ENCODE measurements at places on chromosomes 6 and 20.
A peak's percentile ranks its signal among the peaks of the same experiment; 100 is the strongest.

- no peak for DNase-seq
These were observed 46.5 kb upstream of the FRMD1 start for GRCh38 chr6:168125429-168126001.

- no peak for DNase-seq
These were observed 154.0 kb downstream of the LAMP5 start for GRCh38 chr20:9668381-9668780.

DNA sequence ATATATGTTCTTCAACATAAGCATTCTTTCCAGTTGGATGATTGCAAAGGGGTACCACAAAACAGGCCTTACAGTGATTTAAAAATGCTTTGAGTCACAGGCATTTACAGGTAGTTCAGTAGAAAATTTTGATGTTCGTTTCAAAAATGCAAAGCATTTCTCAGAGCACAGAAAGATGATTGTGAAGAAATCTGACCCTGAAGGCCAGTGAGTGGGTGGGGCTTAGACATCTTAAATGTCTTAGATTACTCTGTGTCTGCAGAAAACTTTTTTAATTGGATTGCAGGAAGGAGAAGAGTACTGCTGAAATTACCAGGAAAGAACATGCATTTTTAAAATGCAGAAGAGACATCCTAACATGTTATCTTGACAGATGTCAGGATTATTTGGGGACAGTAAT lies 268.3 kb downstream of the CDKAL1 start:
- DNase-seq, result no peak

- DNase-seq, result no peak
These were observed 273.4 kb downstream of the MEI4 start for GRCh38 chr6:77926198-77926751.

DNA sequence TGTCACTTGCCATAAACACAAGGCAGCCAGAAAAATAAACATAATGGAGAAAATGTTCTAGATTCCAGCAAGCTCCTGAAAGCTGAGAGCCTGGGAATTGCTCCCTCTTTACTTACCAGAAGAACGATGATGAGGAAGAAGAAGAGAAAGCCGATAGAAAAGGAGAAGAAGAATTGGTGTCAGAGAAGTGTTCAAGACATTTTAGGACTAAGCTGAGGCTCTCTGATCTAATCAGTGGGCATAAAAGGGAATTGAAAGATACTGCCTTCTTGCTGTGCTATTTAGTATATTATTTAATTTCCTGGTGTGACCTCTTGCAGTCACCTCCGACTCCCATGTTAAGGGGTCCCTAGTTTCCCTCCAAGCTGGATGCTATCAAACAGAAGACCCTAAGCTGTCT lies 316.6 kb upstream of the JARID2 start:
- no peak for DNase-seq

GRCh38 chr20:2004171-2004570 lies 10.3 kb upstream of the PDYN start:
- DNase-seq, result no peak

GRCh38 chr6:53805725-53806124 lies 10.9 kb downstream of the LRRC1 start:
- DNase-seq, result no peak

- no peak for DNase-seq
These were observed 11.4 kb upstream of the KIF25 start for GRCh38 chr6:167985911-167986595.

- peak; percentile 41 for DNase-seq
These were observed 48.9 kb downstream of the NOL4L start for GRCh38 chr20:32535953-32536823.

GRCh38 chr6:24339932-24340331 lies 17.9 kb downstream of the DCDC2 start:
- DNase-seq, result no peak

DNA sequence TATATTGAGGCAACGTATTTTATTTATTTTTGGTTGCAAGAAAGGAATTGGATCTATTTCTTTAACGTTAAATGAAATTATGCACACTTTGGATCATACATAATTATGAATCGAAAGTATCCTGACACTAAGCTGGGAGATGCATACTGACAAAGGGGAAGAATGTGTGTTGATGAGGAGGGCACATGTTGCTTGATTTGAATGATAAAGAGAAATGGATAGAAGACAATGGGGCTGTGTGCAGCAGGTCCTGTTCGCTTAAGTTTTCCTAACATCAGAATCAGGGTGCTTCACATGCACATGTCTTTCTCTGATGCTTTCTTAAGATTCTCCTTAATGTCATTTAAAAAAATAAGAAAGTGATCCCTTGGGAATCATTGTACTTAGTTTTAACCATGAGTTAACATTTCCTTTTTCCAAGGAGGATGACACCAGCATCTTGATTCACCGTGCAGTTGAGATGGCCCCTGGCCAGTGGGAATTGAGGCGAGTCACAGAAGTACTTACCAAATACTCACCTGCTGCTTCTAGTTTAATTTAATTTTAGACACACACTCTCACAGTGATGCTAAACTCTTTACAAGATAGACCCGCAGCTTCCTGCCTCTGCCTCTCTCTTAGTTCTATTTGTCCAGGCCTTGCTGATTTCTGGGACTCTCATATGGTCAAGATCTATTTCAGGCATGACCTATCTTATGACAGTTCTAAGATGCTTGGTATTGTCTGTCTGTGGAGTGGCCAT lies 116.5 kb downstream of the CLIC5 start:
- no peak for DNase-seq

- no peak for DNase-seq
These were observed 12.2 kb upstream of the AKIRIN2 start for GRCh38 chr6:87714093-87714842.

DNA sequence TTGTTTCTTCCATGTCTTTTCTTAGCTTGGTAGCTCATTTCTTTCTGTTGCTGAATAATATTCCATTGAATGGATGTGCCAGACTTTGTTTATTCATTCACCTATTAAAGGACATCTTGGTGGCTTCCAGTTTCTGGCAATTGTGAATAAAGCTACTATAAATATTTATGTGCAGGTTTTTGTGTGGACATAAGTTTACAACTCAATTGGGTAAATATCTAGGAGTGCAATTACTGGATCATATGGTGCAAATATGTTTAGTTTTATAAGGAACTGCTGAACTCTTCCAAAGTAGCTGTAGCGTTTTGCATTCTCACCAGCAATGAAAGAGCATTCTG lies 16.8 kb upstream of the SDCBP2 start:
- DNase-seq, result no peak

DNA sequence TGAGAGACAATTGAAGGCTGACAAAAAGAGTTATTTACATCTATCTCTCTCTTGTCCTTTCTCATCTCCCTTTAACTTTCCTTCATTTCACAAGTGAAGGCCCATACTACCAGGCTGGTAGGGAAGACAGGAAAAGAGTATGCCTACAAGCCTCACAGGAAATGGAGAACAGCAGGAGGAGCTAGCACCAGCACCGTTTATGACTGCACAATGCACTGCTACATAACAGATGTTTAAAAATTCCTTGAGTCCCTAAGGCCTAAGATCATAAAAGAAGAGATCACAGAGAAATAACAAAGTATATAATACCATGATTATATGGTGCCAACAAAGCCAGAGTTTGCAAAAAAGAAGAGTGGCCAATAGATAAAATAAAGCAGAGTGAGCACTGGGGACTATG lies 194.8 kb downstream of the UNC5CL start:
- DNase-seq, result no peak

GRCh38 chr6:89208551-89208950 lies 8.6 kb downstream of the GABRR1 start:
- DNase-seq, result no peak

DNA sequence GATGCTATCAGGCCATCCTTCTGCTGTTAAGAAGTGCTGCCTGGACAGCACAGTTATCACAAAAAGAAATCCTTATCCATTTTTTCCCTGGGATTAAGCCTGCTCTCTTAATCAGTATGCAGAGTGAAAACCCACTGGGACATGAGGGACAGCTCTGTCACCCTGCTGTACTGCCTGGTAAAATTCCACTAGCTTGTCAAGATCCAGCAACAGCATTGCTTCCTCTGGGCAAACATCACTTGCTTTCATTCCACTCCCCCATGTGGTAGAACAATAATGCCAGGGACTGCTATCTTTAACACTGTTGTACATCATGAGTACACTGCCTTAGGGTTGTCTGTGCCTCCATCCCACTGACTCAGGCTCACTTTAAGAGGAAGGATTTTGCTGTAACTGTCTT lies 331.3 kb downstream of the KIF16B start:
- no peak for DNase-seq

DNA sequence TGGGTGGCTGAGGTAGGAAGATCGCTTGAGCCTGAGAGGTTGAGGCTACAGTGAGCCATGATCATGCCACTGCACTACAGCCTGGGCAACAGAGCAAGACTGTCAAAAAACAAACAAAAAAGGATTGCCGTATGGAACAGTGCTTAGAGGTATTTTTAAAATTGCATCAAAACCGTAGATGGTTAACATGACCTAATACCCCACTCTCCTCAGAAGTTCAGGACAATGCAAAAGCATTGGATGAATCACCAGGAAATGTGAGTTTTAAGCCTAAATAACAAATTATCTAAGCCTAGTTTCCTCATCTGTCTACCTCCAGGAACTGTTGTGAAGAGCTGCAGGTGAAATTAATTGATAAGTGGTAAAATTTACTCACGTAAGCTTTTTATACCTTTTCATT lies 123.8 kb upstream of the ID4 start:
- no peak for DNase-seq

- DNase-seq, result no peak
These were observed 118.7 kb downstream of the SYNDIG1 start for GRCh38 chr20:24588047-24588635.

- DNase-seq, result no peak
These were observed 186.0 kb upstream of the POU3F2 start for GRCh38 chr6:98648211-98648914.

DNA sequence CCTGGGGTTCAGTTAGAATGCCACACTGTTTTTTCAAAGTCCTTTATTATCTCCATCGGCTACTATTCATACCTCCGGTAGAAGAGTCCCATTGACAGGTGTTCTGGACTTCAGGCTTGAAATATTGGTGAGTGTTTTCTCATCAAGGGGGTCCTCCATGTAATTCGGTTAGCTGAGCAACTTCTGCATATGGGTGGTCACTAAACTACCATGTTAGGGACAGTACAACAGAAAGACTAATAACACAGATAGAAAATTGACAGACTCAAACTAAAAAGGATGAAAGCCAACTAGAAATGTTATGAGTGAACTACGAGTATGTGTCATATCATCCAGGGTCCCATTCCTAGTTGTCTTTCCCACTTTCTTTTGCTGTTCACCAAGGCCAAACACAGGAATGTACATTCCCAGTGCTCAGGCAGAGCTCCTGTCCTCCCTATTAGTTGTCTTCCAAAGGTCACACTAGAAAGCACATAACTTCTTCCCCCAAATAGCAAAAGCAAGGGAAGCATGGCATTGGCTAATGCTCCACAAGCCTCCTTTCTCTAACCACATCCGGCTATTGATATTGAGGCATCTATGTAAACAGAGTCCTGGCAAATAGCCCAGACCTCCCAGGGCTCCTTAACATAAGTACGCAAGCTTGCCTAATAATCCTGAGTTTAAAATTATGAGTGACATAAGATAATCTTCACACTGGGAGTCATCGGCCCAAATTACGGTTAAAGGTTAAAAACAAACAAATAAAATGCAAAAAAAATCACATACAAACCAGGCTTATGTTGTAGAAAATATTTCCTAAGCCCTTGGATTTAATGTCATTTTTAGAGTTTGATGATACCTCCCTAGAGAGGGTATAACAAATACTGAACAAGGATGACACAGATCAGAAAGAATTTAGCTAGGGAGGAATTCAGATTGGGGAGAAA lies 13.2 kb downstream of the CCN2 start:
- DNase-seq, result no peak

- no peak for DNase-seq
These were observed 99.7 kb downstream of the TSHZ2 start for GRCh38 chr20:53071833-53072232.

DNA sequence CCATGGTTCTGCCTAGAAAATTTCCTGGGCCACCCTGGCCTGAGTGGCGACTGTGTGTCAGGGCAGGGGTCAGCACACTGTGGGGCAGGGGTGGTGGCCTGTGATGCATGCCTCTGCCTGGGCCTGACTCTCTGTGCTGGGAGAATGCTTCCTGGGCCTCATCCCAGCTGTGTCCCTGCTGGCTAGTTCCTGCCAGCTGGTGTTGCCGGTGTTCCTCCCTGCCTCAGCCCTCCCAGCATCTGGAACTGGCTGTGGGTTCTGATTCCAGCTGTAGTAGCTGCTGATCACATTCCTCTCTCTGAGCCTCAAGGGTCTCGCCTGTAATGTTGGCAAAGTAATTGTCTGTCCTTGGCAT lies 101.5 kb downstream of the SYCP2 start:
- no peak for DNase-seq

DNA sequence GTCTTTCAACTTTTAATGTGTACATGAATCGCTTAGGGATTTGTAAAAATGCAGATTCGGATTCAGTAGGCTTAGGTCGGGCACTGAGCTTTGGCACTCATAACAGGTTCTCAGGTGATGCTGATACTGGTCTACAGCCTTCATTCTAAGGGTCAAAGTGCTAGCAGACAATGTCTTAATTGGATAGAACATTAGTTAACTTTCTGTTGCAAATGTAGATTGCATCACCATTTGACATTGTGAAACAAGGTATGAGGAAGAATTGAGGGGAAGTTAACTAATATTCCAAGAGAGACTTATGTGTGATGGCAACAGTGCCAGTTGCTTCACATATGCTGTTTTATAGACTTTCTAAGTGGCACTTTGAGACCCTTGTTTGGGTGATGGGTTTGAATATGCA lies 86.9 kb downstream of the MLIP start:
- no peak for DNase-seq

GRCh38 chr6:78615430-78615904 lies 251.9 kb upstream of the IRAK1BP1 start:
- DNase-seq, result no peak

DNA sequence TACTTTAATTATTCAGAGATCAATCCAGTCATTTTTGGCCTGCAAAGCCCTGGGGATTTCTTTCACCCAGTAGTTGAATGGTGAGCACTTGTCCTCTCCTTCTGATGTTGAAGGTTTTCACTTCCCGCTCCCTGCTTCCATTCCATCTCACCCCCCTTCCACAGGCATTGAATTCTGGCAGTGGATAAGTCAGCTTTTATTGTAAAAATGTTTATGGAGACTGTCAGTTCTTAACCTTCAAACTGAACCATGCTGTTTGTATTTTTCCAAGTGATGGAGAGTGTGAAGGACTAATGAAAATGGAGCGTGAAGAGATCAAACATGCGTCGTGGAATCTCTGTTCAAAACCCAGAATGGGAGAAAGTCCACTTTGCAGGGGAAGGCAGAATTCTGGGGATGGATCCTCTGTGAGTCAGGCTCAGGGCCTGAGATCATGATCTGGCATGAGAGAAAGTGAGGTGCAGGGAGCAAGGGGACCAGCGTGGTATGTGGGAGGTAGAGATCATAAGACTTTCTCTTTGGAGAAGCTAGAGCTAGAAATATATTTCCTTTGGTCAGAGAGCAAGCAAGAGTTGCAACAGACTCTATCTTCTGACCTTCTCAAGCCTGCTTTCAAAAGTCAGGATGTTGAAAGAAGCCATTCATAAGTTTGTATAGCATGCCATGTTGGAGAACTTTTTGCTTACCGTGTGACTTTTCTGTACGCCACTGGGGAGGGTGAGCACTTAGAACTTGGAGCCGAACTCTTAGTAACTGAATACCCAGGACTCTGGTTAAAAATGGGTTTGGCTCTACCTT lies 30.2 kb downstream of the ISM1 start:
- DNase-seq, result no peak
